CD4-positive, alpha-beta memory T cell (primary cell): ENCODE measurements at places on chromosomes 11 and 22.

DNA sequence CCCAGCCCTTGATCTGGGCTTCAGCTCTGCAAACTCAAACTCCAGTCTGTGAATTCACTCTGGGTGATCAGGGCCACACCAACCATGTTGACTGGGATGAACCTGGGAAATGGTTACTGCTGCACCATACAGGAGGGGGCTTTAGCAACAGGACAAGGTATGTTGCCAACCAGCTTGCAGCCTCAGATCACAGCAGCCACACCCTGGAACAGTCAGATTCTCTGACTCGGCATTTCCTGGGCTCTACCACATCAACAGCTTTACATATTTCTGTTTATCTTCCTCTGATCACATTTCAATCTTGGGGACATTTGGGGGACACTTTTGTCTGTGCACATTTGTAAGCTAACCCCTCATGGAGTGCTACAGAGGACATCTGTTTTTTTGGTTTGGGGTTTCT, 267.0 kb upstream of the NCAM1 start:
- no peak for DNase-seq

- no peak for DNase-seq
These were observed 22.1 kb upstream of the FGF3 start for GRCh38 chr11:69841170-69841858.

DNA sequence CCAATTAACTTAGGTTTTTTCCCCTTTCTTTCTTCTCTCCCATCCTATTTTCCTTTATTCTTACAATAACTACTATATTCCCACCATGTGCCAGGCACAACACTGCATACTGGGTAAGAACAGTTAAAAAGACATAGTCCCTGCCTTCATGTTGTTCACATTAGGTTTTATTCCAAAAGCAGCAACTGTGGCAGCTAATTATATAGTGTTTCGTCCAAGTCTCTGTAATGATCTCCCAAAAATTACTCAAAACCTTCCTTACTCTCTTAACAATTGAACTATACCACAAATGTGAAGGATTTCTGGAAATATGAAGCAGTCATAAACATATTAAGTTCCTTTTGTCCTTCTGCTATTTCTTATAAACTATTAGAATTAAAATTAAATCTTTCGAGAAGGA, 184.1 kb upstream of the C11orf58 start:
- no peak for DNase-seq

DNA sequence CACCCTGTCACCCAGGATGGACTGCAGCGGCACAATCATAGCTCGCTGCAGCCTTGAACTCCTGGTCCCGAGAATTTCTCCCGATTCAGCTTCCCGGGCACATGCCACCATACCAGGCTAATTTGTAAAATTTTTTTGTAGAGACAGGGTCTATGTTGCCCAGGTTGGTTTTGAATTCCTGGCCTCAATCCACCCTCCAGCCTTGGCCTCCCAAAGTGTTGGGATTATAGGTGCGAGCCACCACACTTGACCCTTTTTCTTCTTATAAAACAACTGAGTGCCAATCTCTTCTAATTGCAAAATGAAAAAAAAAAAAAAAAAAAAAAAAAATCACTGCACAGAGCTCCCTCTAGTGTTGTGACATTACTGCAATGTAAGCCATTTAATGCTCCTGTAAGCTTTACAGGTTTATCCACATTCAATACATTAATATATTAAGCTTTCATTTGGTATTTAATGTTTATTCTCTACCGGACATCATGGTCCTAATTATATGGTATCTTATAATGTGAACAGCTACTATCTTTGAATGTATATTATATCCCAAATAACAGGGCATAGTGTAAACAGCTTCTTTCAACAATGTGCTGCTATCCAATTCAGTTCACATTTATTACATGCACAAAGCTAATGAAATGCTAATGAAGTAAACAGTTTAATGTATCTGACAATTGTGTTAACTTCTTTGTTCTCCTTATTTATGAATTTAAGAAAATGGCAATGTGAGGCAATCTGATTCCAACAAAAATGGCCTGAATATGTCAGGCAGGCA, 44.6 kb downstream of the COPB1 start:
- peak; percentile 19 for DNase-seq

GRCh38 chr11:67082071-67082791, 25.6 kb downstream of the RHOD start:
- DNase-seq = no peak

DNA sequence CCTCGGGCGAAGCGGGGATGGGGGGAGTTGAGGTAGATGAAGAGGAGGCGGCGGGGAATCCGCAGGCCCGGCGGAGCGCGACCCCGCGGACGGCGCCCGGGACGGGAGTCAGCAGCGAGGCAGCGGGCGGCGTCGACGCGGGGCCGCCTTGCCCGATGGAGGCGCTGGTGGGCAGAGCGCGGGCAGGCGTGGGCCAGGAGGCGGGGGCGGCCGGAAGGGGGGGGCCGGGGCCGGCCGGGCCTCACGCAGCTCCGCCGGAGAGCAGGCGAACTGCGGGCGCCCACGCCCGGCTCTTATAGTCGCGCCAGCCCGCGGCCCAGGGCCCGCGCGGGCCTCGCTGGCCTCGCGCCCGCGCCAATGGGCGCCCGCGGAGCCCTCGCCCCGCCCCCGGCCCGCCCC, at the start of gene IGF2:
TSS of gene IGF2 (minus strand) at position 267 of the 399 bp plus-strand sequence. CDS start 3,866 bp downstream, outside the sequence.
- peak; percentile 11 for DNase-seq

- DNase-seq = no peak
These were observed 54.5 kb upstream of the MPEG1 start for GRCh38 chr11:59267196-59267595.

- no peak for DNase-seq
These were observed 151.5 kb upstream of the LMO1 start for GRCh38 chr11:8415195-8415594.

DNA sequence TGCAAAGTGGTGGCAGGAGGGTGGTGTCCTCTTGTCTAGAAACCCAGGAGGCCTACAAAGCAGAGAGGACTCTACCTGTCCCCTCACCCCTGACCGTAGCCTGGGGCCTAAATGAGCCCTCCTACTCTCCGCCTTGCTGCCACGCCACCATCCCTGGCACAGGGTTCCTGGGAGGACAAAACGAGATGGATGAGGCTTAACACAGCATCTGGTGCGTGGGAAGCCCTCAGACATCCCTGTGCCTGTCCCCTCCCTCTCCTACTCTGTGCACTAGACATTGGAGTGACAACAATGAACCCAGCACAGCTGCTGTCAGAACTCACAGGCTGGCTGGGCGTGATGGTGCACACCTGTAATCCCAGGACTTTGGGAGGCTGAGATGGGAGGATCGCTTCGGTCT, 36.4 kb upstream of the DKK3 start:
- no peak for DNase-seq
